ENCODE measurements at places on chromosomes 5 and 9.

GRCh38 chr5:144142139-144142823 is 28.2 kb downstream of the YIPF5 start:
- peak; percentile 44 for DNase-seq

- no peak for DNase-seq
Measured at GRCh38 chr5:142977363-142978051, 207.3 kb downstream of the ARHGAP26 start.

DNA sequence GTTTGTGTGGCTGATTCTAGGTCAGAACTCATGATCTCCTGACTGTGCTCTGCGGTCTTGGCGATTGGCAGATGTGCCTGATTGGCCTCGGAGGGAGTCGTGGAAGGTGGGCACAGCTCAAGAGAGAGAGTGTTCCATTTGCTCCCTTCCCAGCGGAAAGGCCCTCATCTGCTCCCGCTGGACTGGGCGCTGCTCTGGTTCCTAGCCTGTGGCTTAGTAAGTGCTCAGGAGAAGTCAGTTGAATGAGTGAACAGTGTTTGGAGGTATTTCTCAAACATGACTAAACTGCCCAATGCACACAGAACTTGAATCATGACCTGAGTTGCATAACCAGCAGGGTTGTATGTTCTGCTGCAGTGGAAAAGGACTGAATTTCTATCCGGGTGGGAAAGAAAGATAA is 120.2 kb upstream of the PITX1 start:
- DNase-seq, result no peak

- DNase-seq, result no peak
Measured at GRCh38 chr5:95864944-95865504, 42.5 kb upstream of the GLRX start.

All from A549 (cell line).